ENCODE measurements at places on chromosomes 1 and 21.

DNA sequence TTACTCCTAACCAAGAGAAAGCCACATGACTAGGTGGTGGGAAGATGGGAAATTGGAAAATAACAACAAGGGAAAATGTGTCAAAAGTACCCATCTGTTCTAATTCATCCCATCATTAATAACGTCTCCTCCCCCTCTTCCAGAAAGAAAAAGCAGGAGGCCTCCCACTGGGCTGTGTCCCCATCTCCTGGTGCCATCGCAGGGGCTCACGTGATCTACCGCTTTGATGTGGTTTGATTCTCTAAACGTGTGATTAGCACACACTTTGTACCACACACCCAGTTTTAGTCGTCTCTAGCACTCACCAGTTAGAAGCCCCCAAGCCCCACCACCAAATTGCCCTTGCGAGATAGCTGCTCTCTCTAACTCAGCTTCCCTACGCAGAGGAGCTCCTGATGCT lies 353.6 kb downstream of the RRAGC start:
- DNase-seq: no peak

- DNase-seq: no peak
Observed at GRCh38 chr1:115158181-115158580, 68.9 kb upstream of the TSPAN2 start.

GRCh38 chr21:44337941-44338895 lies 972 bp downstream of the CFAP410 start:
- DNase-seq: peak; percentile 80

GRCh38 chr1:110749960-110750359 lies 75.2 kb upstream of the KCNA3 start:
- DNase-seq: no peak

DNA sequence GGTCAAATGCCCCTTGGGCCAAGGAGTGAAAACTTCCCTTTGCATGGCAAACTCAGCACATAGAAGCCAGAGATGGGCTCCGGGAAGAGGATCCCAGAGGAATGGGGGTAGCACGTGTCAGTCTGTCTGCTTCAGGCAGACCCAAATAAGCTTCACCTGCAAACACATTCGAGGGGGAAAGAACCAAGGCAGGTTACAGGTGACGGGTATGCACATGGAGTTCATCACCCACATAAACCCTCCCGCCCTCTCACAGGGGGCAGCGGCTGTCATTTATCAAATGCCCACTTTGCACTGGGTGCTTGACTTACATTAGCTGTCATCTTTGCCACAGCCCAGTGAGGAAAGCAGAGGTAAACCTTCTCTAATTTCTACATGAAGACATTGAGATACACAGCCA lies 73.0 kb upstream of the TLR5 start:
- no peak for DNase-seq

- DNase-seq: peak; percentile 88
Observed at GRCh38 chr1:156662005-156662799, 15.0 kb downstream of the NES start.

DNA sequence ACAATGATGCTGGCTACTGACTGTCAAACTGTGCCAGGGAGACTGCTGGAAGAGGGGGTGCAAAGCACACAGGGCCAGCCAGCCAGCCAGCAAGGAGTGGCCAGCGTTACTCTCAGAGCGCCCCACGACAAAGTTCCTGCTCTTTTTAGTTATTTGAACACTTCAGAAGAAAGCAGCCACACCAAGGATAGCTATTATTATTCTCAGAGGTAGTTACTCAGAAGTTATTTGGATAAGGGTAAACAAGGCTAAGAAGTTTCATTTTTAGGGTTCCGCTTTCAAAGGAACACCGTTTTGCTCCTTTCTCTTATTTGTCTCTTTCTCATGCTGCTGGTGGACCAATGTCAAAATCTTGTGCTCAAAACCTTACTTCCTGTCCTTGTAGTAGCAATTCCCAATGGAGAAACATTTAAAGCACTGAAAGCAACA lies 59.9 kb downstream of the VANGL2 start:
- DNase-seq: no peak

GRCh38 chr1:41354956-41355355 lies 6.3 kb upstream of the FOXO6 start:
- no peak for DNase-seq

GRCh38 chr1:223649222-223649621 lies 16.3 kb downstream of the CAPN8 start:
- no peak for DNase-seq

DNA sequence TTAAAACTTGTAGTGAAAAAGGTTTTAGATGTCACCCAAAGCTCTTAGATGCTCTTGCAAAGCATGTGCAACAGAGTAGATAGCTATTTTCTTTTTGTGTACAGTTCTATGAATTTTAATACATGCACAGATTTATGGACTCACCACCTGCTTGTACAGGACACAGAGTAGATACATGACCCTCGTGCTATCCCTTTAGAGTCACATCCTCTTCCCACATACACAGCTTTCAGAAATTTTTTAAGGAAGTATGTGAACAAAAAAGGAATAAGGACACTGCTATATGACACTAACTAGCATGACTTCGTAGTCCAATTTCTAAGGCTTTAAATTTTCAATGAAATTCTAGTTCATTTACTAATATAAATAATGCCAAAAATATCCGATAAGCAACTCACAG lies 60.9 kb downstream of the ABL2 start:
- DNase-seq: no peak

- no peak for DNase-seq
Observed at GRCh38 chr1:116738673-116739370, 15.4 kb upstream of the CD2 start.

- no peak for DNase-seq
Observed at GRCh38 chr21:34736116-34736874, 67.5 kb downstream of the CLIC6 start.

GRCh38 chr1:66563094-66563800 lies 29.3 kb downstream of the SGIP1 start:
- no peak for DNase-seq

DNA sequence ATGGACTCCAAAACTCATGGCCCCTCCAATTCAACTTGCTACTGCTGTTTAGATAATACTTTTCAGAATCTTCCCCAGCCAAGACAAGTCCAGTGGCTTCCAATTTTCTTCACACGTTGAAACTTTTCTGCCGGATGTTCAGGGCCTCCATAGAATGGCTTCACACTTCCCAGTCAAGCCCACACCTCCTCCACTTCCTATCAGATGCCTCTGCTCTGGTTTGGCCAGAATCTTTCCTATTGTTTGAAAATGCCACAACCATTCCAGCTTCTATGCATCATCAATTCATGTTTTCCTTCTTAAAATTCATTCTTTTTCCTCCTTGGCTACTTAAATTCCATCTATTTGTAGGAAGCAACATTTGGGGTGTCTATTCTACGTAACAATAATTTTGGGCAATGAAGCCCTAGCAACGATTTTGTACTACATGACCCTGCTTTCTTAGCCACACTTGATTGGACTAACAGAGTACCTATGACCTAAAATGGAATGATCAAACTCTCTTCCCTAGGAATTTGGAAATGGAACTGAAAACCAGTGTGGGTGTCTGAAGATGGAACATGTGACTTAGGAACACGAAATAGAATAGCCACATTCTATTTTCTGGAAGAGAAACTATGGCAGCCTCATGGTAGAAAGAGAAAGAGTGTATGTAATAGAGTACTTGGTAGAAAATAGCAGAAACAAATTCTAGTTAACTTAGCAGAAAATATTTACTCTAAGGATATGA lies 74.1 kb upstream of the CNIH3 start:
- no peak for DNase-seq

- no peak for DNase-seq
Observed at GRCh38 chr21:41570791-41571355, 62.9 kb upstream of the TMPRSS2 start.

DNA sequence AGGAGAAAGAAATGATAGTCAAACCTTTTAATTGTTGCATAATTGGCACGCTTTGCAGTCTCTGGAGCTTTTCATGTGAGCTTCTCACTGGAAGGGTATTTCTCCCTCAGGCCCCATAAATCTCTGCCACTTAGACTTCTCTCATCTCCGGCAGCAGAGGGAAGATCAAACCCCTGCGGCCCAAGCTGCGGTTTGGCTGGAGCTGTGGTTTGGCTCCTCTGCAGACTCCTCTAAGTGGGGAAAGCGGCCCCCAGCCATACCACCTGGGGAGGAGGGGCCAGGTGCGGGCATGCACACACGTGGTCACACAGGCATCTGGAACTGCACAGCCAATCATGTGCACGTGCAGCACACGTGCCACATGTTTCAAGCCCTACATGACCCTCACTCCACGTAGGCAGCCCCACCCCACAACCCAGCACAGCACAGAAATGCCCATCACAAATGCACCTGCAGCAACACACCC lies 58.3 kb downstream of the UBE2T start:
- no peak for DNase-seq

DNA sequence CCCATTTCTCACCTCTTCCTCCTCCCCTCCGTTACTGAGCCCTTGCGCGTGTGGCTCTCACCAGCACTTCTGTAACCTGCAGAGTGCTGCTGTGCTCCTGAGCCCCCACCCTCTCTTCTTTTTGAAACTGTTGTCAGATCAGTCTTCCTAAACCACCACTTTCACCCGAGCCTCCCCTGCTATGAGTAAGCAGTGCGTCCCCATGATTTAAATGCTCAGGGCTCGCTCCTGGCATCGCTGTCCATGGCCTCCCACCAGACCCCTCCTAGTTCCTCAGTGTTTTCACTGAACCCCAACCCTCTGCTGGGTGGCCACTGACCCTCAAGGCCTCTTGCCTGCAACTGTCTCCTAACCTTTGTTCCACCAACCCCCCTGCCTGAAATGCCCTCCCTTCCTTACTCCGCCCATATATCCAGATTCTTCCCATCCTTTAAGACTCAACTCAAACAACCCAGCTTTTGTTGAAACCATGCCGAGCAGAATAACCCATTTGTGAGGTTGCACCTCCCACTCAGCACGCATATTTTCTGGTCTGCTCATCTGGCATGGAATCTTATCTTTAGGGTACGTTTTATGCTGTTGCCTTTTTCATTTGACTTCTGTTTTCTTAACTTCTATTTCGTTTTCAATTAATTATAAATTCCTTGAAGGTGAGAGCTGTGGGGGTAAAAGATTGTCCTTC lies 64.5 kb upstream of the FAM3B start:
- no peak for DNase-seq

- DNase-seq: no peak
Observed at GRCh38 chr1:3251099-3251806, 182.2 kb downstream of the PRDM16 start.

DNA sequence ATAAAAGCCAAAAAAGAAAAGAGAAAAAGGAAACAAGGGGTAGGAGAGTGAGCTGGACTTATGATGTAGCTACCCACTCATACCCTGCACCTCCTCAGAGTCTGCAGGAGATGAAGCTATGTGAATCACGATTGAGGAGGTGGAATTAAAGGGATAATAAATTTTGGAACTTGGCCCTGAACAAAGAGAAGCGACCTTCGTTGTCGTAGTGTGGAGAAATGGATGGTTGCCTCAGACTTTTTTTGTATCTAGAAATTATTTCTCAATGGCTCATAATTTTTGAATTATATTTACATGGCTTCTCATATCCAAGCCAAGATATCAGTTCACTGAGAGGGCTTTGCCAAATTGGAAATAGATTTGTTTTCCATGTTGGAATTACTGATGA lies 37.8 kb upstream of the SIPA1L2 start:
- DNase-seq: no peak

- DNase-seq: no peak
Observed at GRCh38 chr1:41727749-41728115, 191.0 kb downstream of the HIVEP3 start.

DNA sequence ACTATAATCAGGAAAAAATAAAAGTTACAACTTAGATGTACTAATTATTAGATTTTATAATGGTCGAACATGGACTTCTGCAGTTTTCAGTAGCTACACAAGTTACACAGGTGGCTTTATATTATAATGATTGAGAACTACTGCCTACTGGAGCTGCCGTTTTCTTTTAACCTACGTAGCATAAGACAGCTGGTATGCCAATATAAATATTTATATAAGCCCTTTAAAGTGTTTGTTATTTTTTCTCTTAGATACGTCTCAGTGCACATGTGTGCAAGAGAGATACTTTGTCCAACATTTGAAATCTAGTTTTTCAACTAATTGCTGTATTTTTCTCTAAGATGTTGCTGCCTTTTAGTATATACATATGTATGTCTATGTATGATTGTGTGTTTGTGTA lies 42.4 kb downstream of the PDC start:
- DNase-seq: no peak

- no peak for DNase-seq
Observed at GRCh38 chr1:157785248-157785647, 8.3 kb upstream of the FCRL2 start.

- no peak for DNase-seq
Observed at GRCh38 chr1:23475134-23475628, 8.8 kb downstream of the ASAP3 start.

- DNase-seq: no peak
Observed at GRCh38 chr1:221611656-221612046, 130.2 kb downstream of the DUSP10 start.

GRCh38 chr1:18907021-18907916 lies 4.9 kb upstream of the ALDH4A1 start:
- peak; percentile 68 for DNase-seq

DNA sequence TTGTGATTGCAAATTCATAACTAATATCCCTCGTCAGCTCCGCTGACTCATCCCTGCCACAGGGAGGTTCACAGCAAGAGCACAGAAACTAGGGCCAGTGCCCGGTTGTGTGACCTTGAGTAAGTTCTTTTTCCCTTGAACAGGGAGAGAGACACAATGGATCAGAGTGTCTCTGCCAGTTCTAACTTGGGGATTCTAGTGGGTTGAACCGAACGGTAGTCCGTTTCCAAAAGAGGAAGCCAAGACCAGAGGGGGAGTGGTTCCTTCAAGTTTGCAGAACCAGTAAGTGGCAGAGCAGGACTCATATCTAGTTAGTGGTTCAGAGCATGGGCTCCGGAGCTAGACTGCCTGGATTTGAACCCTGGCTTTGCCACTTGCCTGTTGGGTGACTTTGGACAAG lies 4.9 kb upstream of the SHISA4 start:
- DNase-seq: no peak

DNA sequence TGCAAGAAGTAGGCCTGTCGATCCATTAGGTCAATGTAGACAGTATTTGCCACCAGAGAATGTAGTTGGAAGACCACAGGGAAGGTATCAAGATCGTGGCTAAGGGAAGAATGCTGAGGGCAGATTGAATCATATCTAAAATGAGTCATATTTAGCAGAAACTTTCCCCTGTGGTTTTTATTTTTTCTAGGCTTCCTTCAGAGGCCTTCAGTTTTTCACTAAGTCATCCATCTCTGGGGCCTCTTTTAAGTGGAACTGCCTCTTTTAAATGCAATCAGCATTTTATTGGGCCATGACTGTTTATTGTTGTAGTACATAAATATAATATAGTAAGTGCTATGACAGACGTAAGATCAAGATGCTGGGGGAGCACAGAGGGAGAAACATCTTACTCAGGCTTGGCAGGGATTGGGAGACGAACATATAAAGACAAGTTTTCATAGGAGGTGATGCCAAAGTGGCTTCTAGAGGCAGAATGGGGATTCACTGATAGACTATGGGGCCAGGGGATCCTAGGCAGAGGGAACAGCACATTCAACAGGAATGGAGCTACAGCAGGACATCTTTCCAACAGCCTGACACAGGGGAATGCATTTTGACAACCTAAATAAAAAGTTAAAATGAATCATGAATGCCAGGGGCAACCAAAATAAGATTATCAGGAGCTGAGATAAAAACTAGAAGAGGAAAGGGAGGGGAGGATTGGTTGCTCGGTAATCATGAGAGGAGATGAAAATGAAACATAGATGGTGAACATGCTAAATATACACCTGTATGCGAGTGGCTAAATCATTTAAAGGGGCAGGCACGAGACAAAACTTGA lies 20.1 kb downstream of the UBE2U start:
- DNase-seq: no peak

GRCh38 chr1:203172184-203173010 lies 3.2 kb downstream of the MYBPH start:
- peak; percentile 82 for DNase-seq

All from head of caudate nucleus (tissue), 42 donors.